Stimulated activated CD4-positive, alpha-beta T cell treated with anti-CD3 and anti-CD28 coated beads, TNF-alpha, amount 100 ng/mL, for 4 hours (primary cell): ENCODE measurements at places on chromosomes 1 and 21.

DNA sequence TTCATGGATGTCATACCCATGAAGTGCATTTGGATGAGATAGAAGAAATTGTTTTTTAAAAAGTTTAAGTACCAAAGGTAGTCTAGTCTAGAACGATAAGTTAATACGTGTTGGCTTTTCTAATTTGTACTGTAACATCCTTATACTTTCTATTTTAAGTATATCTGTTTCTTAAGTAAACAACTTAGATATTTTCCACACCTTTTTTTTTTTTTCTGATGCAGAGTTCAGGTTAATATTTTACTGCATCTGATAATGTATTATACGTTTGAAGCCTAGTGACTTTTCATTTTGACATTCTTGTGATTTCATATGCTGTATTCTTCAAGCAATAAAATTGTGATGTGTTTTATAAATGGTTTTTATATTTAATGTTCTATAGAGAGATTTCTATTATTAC, 16.5 kb downstream of the DR1 start:
- DNase-seq = no peak

DNA sequence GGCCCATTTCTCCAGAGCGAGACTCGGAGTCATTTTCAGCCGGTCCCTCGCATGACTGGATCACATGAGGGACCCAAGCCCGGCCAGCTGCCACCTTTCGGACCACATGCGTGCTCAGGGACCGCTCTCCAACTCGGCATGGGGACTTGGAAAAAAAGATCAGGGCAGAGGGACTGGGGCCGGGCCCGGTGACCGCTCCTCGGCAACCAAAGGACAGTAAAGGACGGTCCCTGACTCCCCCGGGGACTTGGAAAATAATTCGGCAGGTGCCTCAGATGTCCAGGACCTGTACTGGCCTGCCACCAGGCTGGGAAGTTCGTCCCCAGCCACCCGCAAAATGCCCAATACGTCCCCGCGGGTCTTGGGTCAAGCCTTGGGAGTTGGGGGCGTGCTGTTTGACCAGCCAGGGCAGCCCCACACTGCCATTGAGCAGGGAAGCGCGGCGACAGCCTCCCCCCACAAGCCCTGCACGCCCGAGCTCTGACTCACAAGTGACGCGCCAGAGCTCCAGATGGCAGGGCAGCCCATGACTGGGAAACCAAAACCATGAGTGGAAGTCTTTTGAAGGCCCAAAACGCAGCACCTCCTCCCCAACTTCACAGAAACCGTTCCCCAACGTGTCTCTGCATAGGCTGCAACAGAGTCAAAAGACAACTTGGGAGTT, 134.5 kb downstream of the LIPI start:
- DNase-seq = no peak

DNA sequence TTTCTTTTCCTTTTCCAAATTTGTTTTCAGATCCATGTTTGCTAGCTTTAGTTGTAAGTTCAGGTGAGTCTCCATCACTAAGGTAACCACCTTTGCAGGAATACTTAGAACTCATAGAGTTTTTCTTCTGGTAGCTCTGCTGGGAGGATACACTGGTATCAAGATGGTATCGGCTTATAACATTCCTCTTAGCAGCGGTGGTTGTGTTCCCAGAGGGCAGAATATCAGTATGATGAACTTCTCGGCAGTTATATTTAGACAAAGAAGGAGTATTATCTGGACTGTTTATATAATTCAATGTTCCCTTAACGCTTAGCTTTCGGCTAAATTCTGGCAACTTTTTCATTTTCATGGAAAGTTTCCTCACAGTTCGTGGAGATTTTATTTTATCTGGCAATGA, 18.1 kb downstream of the SYDE2 start:
- DNase-seq = no peak

DNA sequence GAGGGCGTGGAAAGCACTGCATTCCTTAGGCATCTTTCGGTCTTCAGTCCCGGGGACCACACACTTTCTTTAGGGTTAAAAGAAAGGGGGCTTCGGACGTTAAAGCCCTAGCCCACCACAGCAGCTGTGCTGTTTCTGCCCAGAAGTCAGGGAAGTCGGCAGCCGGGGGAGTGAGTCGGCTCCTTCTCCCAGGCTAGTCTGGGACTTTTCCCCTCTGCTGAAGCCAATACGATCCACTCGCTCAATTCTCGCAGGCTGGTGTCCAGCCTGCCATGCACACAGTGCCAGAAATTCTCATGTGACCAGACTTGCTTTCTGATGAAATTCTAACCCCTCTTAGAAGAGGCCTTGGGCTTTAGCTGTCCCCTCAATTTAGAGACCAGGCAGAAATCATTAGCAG, 67.7 kb downstream of the BCAR3 start:
- no peak for DNase-seq

DNA sequence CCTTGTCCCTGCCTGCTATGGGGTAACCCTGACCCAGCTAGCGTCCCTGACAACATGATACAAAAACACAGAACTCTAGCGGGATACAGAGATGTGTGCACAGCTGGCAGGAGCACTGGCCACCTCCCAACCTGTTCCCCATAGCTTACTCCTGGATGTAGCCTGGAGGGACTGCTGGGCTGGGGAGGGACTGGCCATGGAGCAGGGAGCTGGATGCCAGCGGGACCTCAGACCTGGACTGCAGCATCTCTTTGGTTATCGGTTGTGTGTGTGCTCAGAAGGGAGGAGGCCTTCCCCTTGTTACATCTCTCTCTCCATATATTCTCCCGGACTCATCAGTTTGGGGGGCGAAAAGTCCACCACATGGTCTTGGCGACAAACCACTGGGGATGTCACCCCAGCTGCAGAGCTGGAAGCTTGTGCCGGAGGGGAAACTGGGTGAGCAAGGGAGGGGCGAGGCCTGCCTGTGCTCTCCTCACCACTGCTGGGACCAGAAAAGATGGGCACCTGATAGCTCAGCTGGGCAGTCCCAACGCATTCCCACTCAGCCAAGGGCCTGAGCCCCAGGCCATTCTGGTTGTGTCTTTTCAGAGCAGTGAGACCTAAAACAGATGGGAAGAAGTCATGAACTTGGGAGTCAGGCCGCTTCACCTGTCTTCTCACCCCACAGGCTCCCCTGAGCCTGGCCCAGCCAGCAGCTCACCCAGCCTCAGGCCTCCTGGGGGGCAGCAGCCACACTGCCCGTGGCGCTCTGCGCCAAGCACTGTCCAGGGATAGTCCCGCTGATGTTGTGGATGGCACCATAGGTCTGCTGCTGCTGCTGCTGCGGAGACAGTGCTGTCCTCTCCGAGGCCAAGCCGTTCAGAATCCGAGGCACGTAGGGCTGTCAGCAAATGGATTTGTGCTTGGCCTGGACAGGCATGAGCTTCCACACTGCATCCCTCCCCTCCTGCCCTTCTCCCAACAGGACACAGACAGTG, 35.6 kb downstream of the TMEM63A start:
- no peak for DNase-seq

DNA sequence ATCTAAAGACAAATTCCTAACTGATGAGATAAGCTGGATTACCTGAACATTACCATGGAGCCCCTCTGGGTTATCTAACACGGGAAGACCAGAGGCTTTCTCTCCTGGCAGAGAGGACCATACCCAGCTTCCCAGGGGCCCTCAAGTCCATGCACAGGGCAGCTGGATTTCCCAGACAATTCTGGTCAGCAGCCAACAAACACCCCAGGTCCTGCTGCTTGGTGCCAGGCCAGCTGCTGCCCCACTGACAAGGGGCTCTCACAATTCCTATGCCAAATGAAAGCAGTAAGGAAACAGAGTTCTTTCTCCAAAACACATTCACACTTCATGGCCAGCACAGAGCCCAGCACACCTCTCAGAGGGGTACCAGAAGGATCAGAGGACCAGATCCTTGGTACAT, 114.2 kb downstream of the HLCS start:
- no peak for DNase-seq

DNA sequence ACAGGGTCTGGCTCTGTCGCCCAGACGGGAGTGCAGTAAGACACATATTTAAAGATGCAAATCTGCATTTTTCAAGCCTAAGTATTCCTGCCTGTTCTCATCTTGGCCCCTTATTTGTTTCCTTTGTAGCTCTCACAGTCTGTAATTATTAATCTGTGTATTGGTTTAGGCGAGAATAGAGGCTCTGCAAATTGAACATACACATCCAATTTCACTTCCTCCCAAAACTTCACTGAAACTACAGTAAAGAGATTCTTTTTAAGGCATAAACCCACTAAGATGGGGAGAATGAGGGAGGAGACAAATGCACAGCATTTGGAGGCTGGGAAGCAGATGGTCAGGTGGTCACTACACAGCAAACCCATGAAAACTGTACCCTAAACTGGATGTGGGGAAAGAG, 21.0 kb downstream of the HMGN2 start:
- DNase-seq = no peak

GRCh38 chr1:205569411-205570172, 62.2 kb downstream of the ELK4 start:
- DNase-seq = no peak

GRCh38 chr1:20311289-20311688, 20.6 kb downstream of the VWA5B1 start:
- no peak for DNase-seq

- DNase-seq = no peak
Observed at GRCh38 chr21:26614251-26614650, 41.2 kb upstream of the CYYR1 start.

DNA sequence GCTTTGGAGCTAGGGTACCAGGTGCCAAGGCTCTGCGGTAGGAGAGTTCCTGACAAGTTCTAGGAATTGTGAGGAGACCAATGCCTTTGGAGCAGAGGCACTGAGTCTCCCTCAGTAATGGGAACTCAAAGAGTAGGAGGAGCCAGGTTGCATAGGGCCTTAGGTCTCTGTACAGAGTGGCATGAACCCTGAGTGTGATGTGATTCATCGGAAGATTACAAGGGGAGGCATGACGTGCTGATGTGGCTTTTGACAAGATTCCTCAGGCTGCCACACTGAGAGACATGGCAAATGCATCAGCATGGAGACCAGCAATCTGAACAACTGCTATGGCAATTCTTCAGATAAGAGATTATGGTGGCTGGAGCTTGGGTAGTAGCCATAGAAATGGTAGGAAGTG, 94.6 kb upstream of the SLC44A3 start:
- no peak for DNase-seq

- DNase-seq = no peak
Observed at GRCh38 chr1:44326024-44326701, 28.9 kb downstream of the ERI3 start.

- no peak for DNase-seq
Observed at GRCh38 chr1:91730801-91731732, 154.9 kb downstream of the TGFBR3 start.

- DNase-seq = no peak
Observed at GRCh38 chr1:234957330-234958065, 171.1 kb downstream of the TOMM20 start.

- DNase-seq = no peak
Observed at GRCh38 chr21:39662411-39662953, 49.7 kb downstream of the B3GALT5 start.

- DNase-seq = no peak
Observed at GRCh38 chr1:30538226-30538992, 185.0 kb downstream of the MATN1 start.

DNA sequence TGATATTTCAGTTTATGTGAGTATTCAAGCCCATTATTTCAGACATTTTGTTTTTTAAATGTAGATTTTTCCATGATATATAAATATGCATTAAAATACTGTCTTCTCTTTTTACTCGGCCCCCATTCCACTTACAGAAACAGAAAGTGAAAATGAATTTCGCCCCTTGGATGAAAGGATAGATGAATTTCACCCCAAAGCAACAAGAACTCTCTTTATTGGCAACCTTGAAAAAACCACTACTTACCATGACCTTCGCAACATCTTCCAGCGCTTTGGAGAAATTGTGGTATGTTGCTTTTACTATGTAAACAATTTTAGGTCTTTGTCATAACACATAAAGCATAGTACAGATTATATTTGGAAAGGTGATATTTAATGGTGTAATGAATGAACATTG, 59.9 kb downstream of the ZBTB17 start:
- DNase-seq = no peak

GRCh38 chr1:190957565-190957964, 479.9 kb upstream of the BRINP3 start:
- no peak for DNase-seq

DNA sequence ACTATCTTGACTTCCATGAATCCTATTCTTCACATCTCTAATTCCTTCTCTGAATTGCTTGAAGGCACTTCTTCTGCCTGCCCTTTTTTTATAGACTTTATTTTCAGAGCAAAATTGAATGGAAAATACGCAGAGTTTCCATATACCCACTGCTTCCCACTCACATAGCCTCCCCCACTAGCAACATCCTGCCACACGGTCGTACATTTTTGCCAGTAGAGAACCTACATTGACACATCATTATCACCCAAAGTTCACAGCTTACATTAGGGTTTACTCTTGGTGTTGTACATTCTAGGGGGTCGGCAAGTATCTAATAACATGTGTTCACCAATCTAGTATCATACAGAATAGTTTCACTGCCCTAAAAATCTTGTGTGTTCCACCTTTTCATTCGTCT, 12.3 kb downstream of the EEIG2 start:
- DNase-seq = no peak

- no peak for DNase-seq
Observed at GRCh38 chr1:6313393-6314200, 52.7 kb upstream of the GPR153 start.

DNA sequence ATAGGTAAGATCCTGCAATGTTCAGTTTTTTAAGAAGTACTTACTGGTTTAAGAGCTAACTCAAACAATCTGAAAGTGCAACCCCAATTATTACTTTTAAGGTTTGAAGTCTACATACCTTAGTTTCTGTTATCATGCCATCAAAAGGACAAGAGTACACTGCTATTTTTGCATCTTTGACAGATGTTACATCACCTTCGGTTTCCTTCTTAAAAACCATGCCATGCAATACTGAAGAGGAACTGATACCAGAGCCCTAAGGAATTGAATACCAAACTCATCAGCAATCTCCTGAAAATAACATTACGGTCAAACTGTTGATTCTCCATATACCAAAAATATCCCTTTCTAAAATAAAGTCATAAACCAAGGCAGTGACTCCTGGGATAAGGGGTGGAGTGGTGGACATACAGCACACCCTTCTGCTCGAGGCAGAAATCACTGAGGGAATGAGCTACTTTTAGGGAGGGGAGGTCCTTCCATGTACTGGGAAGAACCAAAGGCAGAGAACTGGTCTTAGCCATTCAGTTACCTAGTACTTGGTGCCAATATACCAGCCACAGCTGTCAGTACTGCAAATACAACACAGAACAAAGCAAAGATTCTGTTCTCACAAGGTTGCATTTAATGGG, 8.5 kb downstream of the CCT8 start:
- no peak for DNase-seq

DNA sequence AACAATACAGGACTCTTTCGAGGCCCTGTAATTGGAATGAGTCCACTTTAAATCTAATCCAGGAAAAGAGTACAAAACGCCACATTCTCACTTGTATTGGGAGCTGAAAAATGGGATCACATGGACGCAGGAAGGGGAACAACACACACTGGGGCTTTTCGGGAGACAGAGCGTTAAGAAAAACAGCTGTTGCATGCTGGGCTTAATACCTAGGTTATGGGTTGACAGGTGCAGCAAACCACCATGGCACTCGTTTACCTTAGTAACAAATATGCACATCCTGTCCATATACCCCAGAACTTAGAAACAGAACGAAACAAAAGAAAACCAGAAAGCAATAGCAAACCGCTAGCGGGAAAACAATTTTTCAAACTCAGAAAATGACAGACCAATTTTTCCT, 1532.7 kb upstream of the TPTE start:
- no peak for DNase-seq

GRCh38 chr1:211285196-211285595, 26.0 kb downstream of the RCOR3 start:
- DNase-seq = no peak

- no peak for DNase-seq
Observed at GRCh38 chr1:32388641-32389040, 5.6 kb downstream of the BSDC1 start.
